ENCODE measurements at places on chromosomes 5 and 9.
A peak's percentile ranks its signal among the peaks of the same experiment; 100 is the strongest.

- DNase-seq = peak; percentile 70
Measured at GRCh38 chr9:128438343-128439109, 17.3 kb upstream of the ODF2 start.

DNA sequence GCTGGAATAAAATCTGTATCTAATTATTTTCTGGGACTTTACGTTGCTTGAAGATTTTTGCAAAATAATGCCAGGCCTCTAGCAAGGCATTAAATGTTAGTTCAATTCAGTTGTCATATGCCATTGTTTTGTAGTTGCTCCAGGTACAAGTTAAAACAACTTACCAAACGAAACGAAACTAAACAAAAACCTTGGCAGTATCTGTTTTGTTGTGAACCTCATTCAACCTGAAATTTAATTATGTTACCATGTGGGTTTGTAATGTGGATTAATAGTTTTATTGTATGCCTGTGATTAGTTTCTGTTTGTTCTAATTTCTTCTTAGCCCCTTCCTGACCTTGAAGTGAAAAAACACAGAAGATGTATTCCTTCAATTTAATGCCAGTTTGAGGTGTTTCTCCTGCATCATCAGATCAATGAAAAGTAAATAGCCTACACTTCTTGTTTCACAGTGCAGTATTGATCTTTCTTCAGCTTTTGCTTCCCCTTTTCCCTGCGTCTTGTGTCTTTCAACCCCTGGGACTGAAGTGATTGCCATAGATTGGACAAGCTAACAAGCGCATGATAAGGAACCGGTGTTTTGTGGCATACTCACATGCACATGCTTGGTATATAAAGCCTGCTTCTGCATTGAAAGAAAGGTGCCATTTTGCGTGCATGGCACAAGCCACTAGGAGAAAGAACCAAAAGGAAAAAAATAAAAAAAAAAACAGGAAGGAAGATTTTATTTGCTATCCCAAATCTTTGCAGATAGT lies 699.0 kb upstream of the ARRDC3 start:
- no peak for DNase-seq

- no peak for DNase-seq
Measured at GRCh38 chr5:87122151-87122977, 145.3 kb upstream of the RASA1 start.

DNA sequence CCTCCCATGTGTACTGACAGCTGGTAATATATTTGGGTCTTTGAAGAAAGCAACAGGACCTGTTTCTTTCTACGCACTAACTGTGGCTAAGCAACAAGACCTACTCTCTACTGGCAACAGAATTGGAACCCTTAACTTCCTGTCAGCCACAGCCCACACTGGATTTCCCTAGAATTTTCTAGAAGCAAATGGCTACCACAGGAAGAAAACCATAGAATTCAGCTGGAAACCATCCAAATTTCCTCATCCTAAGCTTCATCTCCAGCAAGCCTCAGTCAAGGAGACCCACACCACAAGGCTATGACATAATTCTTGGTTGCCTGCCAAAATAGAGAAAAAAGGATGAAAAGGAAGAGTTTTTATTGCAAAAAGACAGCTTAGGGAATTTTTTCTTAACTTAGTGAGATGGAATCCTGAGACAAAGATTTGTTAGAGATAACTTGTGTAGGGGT lies 171.8 kb upstream of the TNC start:
- no peak for DNase-seq

DNA sequence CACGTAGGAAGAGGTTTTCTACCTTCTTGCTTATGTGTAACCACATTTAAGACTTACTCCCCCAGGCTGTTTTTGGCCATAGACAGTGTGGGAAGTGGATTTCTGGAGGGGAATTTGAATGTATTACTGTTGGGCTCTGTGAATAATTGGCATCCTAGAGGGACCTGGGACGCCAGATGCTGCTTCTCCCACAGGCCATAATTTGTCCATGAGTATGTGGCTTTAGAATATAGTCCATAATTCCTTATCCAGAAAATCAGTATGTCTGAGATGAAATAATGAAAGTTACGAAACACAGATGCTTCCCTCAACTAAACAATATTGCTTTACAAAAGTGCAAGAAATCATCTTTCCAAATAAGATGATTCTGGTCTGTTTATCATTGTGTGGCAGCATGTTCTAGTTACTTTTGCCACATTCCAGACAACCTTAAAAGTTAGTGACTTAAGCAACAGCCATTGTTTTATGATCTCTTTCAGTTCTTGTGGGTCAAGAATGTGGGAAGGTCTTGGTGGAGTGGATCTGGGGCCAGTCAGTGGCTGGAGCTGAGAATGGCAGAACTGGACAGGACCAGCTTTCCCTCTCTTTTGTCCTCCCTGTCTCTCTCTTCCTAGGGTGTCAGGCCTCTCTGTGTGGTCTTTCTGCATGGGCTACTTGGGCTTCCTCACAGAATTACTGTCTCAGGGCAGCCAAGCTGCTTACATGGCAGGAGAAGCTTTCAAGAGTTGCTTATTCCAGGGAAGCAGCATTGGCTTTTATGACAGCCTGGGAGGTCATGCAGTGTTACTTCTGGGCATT lies 79.4 kb downstream of the FBXL7 start:
- no peak for DNase-seq

GRCh38 chr9:92196909-92197308 lies 81.7 kb upstream of the SPTLC1 start:
- DNase-seq = peak; percentile 27

GRCh38 chr5:115586525-115587146 lies 15.6 kb downstream of the TICAM2 start:
- DNase-seq = peak; percentile 34

All from epithelial cell of esophagus (primary cell).